Stimulated activated memory B cell treated with anti-CD40 and anti-IgM and Interleukin-4, amounts not matched to agents 10 μg/mL and 1 μg/mL and 100 μg/mL, for 72 hours (primary cell): ENCODE measurements at places on chromosomes 6 and 20.

DNA sequence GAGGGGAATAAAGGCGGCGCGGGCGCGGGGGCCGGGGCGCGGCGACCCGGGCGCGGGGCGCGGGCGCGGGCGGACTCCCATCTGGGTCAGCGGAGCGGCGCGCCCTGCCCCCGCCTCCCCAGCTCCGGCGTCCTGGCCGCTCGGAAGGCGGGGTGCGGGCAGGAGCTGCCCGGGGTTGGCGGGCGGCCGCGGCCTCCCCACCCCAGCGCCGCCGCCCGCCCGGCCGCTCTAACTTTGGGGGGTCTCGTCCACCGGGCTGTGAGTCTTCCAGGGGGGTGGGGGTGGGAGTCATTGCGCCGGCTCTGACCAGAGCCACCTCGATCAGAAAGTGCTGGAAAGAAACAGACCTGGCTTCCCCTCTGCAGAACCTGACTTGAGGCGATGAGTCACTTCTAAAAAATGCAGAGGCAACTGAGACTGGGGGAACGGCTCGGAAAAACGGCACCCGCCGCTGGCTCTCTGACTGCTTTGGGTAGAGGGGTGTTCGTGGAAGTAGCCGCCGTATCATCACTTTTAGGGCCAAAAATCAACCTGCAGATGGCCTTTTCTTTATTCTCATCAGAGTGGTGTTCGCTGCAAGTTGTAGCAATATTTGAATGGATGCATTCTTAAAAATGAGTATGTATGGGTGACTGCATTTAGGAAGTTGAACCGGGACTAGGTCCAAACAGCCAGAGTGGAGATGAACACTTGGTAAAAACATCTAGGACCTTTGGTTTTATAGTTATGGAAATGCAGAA lies 667 bp downstream of the CAP2 start:
- no peak for ATAC-seq

DNA sequence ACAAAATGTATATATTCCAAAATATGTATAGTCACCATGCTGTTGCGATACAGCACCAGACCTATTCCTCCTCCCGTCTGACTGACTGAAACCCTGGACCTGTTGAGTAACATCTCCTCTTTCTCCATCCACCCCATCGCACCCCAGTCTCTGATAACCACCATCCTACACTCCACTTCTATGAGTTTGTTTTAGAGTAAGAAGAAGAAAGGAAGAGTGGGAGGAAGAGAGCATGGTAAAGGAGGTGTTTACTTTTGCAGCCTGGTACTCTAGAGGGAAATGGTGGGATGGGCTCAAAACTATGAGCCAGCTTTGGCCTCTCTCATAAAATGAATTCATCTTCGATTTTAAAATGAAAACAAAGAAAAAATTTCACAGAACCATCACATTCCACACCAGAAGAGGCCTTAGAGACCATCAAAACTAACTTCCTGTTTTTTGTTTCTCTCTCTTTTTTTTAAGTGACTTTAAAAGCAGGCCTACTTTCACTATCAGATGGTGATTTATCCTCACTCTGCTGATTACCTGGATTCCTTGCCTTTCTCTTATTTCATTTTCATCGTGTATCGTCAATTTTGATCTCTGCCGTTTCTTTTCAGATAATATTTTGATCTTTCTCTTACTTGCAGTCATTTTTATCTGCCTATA lies 16.8 kb upstream of the FUCA2 start:
- peak; percentile 58 for ATAC-seq

GRCh38 chr6:170160031-170160627 lies 130.7 kb downstream of the DLL1 start:
- ATAC-seq: no peak

- ATAC-seq: no peak
Observed at GRCh38 chr6:152575621-152576150, 61.5 kb downstream of the SYNE1 start.

- no peak for ATAC-seq
Observed at GRCh38 chr6:31534521-31535040, 5.8 kb downstream of the MCCD1 start.

GRCh38 chr6:74851596-74851995 lies 354.3 kb downstream of the COL12A1 start:
- no peak for ATAC-seq

GRCh38 chr6:17485181-17485580 lies 91.8 kb downstream of the CAP2 start:
- no peak for ATAC-seq

GRCh38 chr6:118739696-118740353 lies 88.4 kb upstream of the CEP85L start:
- ATAC-seq: no peak

DNA sequence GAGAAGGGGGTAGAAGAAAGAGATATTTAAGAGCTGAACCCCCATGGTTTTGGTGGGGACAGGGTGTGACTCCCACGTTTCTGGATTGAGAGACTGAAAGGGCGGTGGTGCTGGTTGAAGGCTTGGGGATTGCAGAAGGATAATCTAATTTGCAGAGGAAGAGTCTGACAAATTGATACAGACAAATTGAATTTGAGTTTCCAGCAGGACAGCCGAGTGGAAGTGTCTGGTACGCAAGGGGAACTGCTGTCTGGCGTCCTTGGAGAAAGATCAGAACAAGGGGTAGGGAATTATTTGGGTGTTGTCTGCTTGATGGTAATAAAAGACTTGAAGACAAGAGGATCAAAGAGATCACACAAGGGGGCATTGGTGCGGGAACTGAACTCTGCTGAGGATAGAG lies 40.5 kb upstream of the MDGA1 start:
- ATAC-seq: no peak

GRCh38 chr6:154403788-154404187 lies 47.2 kb upstream of the IPCEF1 start:
- ATAC-seq: no peak

DNA sequence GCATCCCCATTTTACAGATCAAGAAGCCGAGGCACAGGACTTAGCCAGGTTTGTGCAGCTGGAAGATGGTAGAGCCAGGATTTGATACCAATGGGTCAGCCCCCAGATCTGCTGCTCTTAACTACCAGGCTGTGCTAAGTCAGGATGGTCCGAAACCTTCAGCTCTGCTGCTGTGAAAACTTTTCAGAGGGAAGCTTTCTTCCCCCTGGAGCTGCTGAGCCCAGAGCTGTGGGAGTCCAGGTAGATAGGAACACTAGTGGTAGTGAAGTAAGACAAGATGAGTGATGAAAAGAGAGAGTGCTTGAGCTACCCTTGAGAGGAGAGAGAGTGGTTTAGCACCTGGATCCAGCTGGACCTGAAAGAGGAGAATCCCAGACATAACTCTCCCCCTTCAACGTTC lies 230.8 kb downstream of the CDH4 start:
- ATAC-seq: no peak

GRCh38 chr6:132304891-132305305 lies 96.4 kb downstream of the MOXD1 start:
- no peak for ATAC-seq

- peak; percentile 6 for ATAC-seq
Observed at GRCh38 chr20:62346398-62347150, 20.5 kb downstream of the LAMA5 start.

- ATAC-seq: no peak
Observed at GRCh38 chr6:116035616-116036015, 25.1 kb downstream of the FRK start.

GRCh38 chr6:53761036-53761435 lies 33.8 kb upstream of the LRRC1 start:
- no peak for ATAC-seq

- no peak for ATAC-seq
Observed at GRCh38 chr6:168390749-168391420, 50.1 kb upstream of the SMOC2 start.

- ATAC-seq: peak; percentile 93
Observed at GRCh38 chr6:6390849-6391602, 70.6 kb upstream of the F13A1 start.

- peak; percentile 67 for ATAC-seq
Observed at GRCh38 chr6:116011520-116011919, 49.2 kb downstream of the FRK start.

- no peak for ATAC-seq
Observed at GRCh38 chr6:51562198-51562597, 525.2 kb downstream of the PKHD1 start.

GRCh38 chr6:127518710-127519468 lies at the start of gene MTCL3:
TSS of gene MTCL3 (minus strand) at chr6:127519335.
- no peak for ATAC-seq

DNA sequence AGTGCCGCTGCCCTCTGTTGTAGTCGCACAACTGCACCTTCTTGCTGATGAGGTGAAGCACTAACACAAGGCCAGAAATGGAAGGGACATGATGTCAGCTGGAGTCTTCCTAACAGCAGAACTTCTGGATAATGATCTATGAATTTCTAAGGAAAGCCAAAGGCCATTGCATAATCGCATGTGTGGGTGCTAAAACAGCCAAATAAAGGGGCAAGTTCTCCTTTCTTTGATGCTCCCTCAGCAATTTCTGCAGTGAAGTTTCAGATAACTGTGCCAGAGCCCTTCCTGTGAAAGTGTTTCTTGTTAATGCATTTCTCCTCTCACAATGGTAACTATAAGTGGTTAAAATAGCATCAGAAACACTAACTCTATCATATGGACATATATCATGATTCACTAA lies 8.0 kb upstream of the F13A1 start:
- ATAC-seq: no peak

DNA sequence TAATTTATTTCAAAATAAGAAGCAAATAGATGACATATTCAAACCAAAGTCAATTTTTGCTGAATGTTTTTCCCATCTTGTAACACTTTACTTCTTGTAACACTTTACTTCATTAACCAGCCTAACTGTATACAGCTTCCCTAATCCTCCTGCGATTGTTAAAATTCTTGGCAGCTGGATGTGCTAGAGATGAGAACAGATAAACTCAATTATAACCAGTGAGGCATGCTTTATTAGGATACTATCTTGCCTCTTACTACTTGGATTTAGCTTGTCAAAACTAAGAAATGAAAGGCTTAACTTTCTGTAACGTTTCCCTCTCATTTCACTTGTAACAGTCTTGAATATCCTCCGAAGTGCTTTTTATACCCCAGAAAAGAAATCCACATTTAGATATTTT lies 94.1 kb upstream of the BMP5 start:
- no peak for ATAC-seq

DNA sequence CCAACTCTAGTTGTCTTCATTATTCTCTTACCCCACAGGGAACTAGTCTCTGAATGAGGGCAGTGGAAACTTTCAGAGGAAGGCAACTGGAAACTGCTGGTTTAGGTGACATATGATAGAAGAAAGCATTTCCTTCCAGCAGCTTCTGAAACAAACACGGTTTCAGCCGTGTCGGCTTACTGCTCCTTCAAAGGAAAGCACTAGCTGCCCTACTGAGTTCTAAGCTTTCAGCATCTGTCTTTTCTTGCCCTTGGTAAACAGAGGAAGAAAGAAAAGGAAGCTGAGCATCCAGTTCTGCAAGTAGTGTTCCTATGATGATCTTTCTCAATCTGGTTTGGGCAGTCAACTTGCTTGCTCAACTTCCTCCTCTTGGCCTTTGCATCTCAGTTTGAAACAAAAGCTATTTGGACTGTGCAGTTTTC lies 117.5 kb upstream of the CEP85L start:
- peak; percentile 62 for ATAC-seq

- no peak for ATAC-seq
Observed at GRCh38 chr6:113530769-113531168, 326.4 kb upstream of the MARCKS start.
